ENCODE measurements at places on chromosomes 11 and 22.

DNA sequence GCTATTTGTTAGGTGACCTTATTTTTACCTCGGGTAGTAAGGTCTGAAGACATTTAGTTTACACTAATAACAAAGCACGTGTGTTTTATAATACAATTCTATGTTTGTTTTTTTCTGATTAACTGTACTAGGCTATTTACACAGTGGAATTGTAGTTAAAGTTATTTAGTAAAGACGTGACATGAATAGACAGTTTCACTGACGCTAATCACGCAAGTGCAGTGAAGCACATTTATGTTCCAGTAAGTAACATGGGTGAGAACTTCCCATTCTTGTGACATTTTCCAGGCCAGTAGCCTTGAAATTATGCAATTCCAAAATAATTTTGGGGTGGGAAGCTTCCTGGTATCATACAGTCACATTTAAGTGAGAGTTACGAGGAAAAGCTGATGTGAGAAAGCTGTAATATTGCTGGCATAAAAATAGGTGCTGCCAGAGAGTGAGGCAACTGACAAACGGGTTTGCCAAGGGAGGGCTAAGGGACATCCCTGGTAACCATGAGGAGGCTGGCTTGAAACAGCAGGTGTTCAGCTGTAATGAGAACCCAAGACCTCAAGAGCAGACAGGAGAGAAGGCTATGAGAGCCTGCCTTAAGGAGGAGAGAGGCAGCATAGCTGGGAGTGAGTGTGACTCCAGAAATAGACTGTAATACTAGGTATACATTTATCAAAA is 378.8 kb downstream of the DCDC1 start:
- DNase-seq = no peak

DNA sequence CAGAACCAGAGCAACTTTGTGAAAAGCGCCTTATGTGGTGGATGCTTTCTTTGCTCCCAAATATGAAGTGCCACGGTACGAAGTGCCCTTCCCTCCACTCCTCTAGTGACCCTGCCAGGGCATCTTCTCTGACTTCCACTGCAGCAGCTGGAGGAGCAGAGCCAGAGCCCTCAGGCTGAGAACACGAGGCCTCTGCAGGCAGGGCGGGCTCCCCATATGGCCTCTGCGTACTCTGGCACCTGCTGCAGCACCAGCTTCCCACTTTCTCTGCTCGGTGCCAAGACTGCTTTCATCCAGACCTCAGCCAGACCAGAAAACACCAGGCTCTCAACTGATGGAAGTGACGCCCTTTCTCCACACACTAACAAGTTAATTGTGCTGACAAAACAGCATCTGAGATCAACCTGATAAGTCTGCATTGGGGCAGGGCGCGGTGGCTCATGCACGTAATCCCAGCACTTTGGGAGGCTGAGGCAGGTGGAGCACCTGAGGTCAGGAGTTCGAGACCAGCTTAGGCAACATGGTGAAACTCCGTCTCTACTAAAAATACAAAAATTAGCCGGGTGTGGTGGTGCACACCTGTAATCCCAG is 12.8 kb downstream of the UFD1 start:
- DNase-seq = no peak

DNA sequence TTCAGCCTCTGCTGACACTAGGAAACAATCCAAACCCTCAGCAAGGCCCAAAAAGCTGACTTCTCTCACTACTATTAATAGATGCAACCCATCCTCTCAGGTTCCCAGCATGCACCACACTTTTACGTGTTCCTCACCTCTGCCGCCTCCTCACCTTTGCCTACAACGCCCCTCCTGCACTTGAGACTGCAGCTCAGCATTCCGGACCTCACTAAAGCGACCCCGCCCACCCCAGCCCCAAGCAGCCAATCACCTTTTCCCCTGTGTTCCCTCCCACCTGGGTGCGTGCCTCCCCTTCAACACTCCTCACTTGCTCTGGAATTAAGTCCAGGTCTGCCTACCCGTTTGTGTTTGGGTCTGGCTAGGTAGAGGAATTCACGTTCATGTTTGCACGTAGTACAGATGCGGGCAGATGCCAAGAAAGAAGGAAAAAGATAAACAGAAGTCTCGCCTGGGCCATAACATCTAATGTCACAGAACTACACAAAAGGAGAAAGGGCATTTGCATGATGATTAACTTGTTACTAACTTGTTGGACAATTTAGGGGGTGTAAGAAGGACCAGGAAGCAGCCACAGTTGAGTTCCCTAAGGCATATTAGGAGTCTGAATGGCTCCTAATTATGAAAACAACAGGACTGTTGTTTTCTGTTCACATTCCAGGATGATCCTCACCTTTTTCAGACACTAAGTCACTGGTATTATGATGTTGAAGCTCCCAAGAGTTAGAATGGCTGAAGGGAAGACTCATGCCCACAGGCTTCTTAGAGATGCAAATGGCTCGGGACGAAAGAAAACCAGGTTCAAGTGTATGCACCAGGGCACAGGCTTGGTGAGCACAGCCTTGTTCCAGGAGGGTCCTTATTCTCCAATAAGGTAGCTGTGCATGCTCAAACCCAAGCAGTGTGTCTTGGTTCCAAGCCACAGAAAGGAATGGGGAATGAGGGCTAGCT is 102.2 kb downstream of the MICAL3 start:
- DNase-seq = no peak

GRCh38 chr22:26023104-26023775 is 146.0 kb upstream of the SEZ6L start:
- no peak for DNase-seq

- DNase-seq = no peak
Observed at GRCh38 chr11:2531987-2532703, 87.3 kb downstream of the KCNQ1 start.

DNA sequence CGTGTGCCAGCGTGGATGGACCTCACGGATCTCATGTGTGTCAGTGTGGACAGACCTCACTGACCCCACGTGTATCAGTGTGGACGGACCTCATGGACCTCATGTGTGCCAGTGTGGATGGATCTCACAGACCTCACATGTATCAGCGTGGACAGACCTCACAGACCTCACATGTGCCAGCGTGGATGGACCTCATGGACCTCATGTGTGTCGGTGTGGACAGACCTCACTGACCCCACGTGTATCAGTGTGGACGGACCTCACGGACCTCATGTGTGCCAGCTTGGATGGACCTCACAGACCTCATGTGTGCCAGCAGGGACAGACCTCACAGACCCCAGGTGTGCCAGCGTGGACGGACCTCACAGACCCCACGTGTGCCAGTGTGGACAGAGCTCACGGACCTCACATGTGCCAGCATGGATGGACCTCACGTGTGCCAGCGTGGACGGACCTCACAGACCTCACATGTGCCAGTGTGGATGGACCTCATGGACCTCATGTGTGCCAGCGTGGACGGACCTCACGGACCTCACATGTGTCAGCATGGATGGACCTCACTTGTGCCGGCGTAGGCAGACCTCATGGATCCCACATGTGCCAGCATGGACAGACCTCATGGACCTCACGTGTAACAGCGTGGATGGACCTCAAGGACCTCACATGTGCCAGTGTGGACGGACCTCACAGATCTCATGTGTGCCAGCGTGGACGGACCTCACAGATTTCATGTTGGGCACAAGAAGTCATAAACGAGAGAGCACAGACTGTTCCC is 18.2 kb downstream of the TTLL8 start:
- DNase-seq = no peak

DNA sequence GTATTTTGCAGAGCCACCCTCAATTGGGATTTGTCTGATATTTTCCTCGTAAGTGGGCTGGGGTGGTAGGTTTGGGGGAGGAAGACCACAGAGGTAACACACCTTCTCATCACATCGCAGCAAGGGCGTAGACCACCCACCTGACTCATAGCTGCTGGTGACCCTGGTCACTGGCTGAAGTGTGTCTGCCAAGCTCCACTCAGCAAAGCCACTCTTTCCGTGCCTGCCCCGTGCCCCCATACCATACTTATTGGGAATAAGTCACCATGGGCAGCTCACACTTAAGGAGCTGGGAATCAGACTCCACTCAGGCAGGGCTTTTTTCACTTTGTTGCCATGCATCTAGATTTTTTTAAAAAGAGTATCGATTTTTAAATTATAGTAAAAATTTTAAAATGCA is 111.6 kb downstream of the PHF21B start:
- no peak for DNase-seq

DNA sequence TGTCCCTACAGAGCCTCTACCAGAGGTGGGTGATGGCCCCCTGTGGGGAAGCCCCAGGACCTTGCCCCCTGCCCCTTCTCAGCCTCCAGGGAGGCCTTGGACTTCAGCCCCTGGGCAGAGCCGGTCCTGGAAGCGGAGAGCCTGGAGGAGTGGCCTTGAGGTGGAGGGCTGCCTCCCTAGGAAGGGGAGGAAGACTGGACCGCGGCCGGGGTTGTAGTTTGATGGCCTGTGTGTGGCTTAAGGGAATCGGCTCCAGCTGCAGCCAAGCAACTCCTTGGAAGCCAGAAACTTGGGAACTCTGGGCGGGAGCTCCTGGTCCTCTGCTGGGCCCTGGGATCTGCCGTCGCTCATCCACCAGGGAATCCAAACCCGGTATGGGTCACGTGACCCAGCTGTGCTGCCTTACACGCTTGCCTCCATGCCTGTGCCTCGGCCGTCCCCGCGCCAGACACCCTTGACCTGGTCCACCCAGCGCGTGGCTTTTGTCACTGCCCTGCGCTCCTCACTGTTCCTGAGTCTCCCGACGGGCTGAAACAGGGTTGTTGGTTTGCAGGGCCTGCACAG is 23.5 kb upstream of the ARHGAP8 start:
- DNase-seq = no peak

- DNase-seq = no peak
Observed at GRCh38 chr11:111450480-111451320, 61.5 kb downstream of the BTG4 start.

- DNase-seq = no peak
Observed at GRCh38 chr11:63793161-63793560, 20.1 kb upstream of the SPINDOC start.

- DNase-seq = no peak
Observed at GRCh38 chr22:22870577-22871404, 16.8 kb upstream of the IGLL5 start.

- DNase-seq = no peak
Observed at GRCh38 chr11:92979176-92979575, 9.7 kb downstream of the MTNR1B start.
